Naive thymus-derived CD8-positive, alpha-beta T cell (primary cell): ENCODE measurements at places on chromosomes 4 and X. TPM values are rescaled to one million over a fixed set of nuclear protein-coding genes. Genes with fewer than 3 reads are reported as not detected.
A peak's percentile ranks its signal among the peaks of the same experiment; 100 is the strongest.

- H3K4me1 ChIP-seq: peaks cover 12% of the 10 kb centered on the region
- H3K36me3 ChIP-seq: no peaks in the 10 kb centered on the region
- H3K4me3 ChIP-seq: peak overlapping the region; percentile 96
- H3K27me3 ChIP-seq: no peaks in the 10 kb centered on the region
- no peak for DNase-seq
Measured at GRCh38 chrX:16868920-16869319, 1.2 kb downstream of the RBBP7 start.

- H3K27ac ChIP-seq: no peak overlapping the region
- no peak overlapping the region for H3K4me3 ChIP-seq
- H3K4me1 ChIP-seq: peaks cover 29% of the 10 kb centered on the region
- peaks cover 13% of the 10 kb centered on the region for H3K36me3 ChIP-seq
- DNase-seq: no peak
Measured at GRCh38 chr4:26613237-26613636, 29.4 kb downstream of the TBC1D19 start.

- H3K4me1 ChIP-seq: no peaks in the 10 kb centered on the region
- no peak for DNase-seq
- H3K27me3 ChIP-seq: no peaks in the 10 kb centered on the region
- no peak overlapping the region for H3K4me3 ChIP-seq
- H3K27ac ChIP-seq: no peak overlapping the region
Measured at GRCh38 chr4:5165420-5166369, 114.4 kb downstream of the STK32B start.

VCX2 gene
- total RNA-seq: not detected

- peak; percentile 35 for DNase-seq
- H3K4me1 ChIP-seq: peaks cover 62% of the 10 kb centered on the region
- no peaks in the 10 kb centered on the region for H3K36me3 ChIP-seq
- H3K4me3 ChIP-seq: peak overlapping the region; percentile 55
Measured at GRCh38 chrX:7088968-7089615, 58.4 kb upstream of the STS start.

- peak; percentile 60 for DNase-seq
- peak overlapping the region; percentile 62 for H3K27ac ChIP-seq
- peak overlapping the region; percentile 74 for H3K4me3 ChIP-seq
- peaks cover 6% of the 10 kb centered on the region for H3K4me1 ChIP-seq
- H3K27me3 ChIP-seq: no peaks in the 10 kb centered on the region
Measured at GRCh38 chrX:129932016-129932820, 26.3 kb downstream of the UTP14A start.

DNA sequence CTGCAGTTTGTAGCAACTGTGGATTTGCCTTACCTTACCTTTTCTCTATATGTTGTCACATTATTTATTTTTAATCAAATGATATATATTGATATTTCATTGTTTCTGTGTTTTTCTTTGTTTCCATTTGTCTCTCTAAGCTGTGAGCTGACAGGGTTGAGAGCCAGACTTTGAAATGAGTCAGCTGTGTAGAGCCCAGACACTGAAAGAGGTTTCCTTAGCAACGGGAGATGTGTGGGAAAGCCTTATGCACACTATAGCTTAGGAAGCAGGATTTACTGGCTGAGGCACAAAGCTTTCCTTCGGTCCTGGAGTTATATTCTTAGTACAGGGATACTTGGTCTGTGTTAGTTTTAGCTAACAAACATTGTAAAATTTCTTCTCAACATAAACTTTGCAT, 192.2 kb downstream of the FGF13 start:
- no peaks in the 10 kb centered on the region for H3K4me1 ChIP-seq
- H3K27ac ChIP-seq: no peak overlapping the region
- H3K36me3 ChIP-seq: no peaks in the 10 kb centered on the region
- DNase-seq: no peak
- no peak overlapping the region for H3K4me3 ChIP-seq

PAGE2B gene
- not detected for total RNA-seq

PCDH19 gene
- total RNA-seq: not detected

- no peak for DNase-seq
- peaks cover 34% of the 10 kb centered on the region for H3K27me3 ChIP-seq
- H3K4me3 ChIP-seq: no peak overlapping the region
Measured at GRCh38 chr4:7377223-7377865, 57.4 kb downstream of the PSAPL1 start.

GRCh38 chrX:84240848-84241565, 53.0 kb upstream of the RPS6KA6 start:
- no peak for DNase-seq
- H3K4me3 ChIP-seq: no peak overlapping the region
- no peaks in the 10 kb centered on the region for H3K4me1 ChIP-seq
- no peak overlapping the region for H3K27ac ChIP-seq
- H3K27me3 ChIP-seq: no peaks in the 10 kb centered on the region

USP26 gene
- total RNA-seq: not detected

DNA sequence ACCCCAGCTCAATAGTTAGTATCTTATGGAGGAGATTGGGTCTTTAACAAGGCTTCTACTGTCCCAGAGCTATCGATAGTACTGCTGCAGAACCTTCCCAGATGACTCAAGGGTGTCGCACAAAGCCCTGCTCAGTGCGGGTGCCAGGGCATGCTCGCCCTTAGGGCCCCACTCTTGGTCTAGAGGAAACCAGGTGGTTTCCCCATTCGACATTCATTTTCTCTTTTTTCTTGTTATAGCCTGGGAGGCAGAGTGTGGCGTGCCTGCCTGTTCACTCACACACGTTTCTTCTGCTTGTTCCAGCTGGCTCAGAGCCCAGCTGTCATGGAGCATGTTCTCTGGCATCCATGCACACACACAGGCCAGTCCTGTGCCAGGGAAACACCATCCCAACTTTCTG, 144.5 kb downstream of the SMIM20 start:
- no peaks in the 10 kb centered on the region for H3K4me1 ChIP-seq
- no peak for DNase-seq
- peaks cover 2% of the 10 kb centered on the region for H3K27me3 ChIP-seq
- no peak overlapping the region for H3K4me3 ChIP-seq
- no peak overlapping the region for H3K27ac ChIP-seq
- no peaks in the 10 kb centered on the region for H3K36me3 ChIP-seq

DNA sequence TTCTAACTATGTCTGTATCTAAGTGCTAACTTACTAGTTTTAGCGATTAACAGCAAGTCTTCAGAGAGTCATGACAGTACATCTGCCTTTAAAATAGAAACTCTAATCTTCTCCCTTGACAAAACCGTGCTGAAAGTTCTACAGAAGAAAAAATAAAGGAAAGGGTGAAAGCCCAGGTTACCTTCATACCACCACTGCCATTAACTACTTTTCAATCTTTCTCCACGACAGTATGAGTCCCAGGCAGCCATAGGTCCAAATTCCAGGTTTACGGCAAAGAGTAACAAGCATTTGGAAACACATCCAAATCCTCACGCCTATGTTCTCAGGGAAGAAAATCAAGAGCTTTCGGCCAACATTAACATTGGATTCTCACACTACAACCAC, 12.4 kb upstream of the ZCCHC13 start:
- peak overlapping the region; percentile 94 for H3K27ac ChIP-seq
- H3K4me1 ChIP-seq: peaks cover 6% of the 10 kb centered on the region
- no peaks in the 10 kb centered on the region for H3K36me3 ChIP-seq
- H3K27me3 ChIP-seq: no peaks in the 10 kb centered on the region
- peak overlapping the region; percentile 92 for H3K4me3 ChIP-seq

MAGED4 gene
- 1.5 TPM for total RNA-seq

CT45A5 gene
- total RNA-seq: not detected

DUX4 gene
- total RNA-seq: not detected

LONRF3 gene
- total RNA-seq: 9.3 TPM

DNA sequence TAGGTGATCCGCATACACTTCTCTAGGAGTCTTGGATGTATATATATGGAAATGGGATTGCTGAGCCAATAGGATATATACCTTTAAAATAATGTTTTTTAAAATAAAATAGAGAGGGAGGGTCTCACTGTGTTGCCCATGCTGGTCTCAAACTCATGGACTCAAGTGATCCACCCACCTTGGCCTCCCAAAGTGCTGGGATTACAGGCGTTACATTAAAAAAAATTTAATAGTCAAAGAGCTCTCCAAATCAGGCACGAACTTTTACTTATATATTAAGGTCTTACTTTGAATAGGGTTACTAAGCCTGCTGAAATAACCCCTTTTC, 109.0 kb downstream of the GNL3L start:
- no peaks in the 10 kb centered on the region for H3K27me3 ChIP-seq
- DNase-seq: no peak
- H3K36me3 ChIP-seq: peaks cover 11% of the 10 kb centered on the region

DNA sequence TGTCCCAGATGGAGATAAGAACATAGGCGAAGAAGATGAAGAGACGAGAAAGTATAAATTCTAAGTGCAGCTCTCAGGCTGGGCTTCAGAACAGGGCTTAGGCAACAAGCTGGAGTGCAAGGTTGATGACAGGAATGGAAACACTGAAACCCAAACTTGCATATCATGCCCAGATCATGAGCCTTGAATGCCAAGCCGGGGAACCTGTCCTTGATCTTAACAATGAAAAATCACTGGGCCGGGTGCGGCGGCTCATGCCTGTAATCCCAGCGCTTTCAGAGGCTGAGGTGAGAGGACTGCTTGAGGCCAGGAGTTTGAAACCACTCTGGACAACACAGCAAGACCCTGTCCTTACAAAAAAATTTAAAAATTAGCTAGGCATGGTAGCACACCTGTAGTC, 17.2 kb downstream of the AFAP1 start:
- H3K36me3 ChIP-seq: no peaks in the 10 kb centered on the region
- H3K27me3 ChIP-seq: no peaks in the 10 kb centered on the region
- H3K27ac ChIP-seq: no peak overlapping the region
- H3K4me3 ChIP-seq: no peak overlapping the region
- DNase-seq: no peak
- H3K4me1 ChIP-seq: no peaks in the 10 kb centered on the region

DNA sequence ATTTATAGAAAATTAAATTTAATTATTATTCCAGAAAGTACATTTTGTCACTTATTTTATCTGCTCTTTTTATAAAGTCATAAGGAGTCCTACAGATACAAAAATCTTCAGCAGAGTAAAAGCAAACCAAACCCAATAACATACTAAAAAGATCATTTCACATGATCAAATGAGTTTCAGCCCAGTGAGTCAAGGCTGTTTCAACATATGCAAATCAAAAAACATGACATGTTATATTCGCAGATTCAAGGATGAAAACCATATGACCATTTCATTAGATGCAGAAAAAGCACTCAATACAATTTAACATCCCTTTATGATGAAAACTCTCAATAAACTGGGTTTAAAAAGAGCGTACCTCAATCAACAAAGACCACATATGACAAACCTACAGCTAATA, 214.3 kb downstream of the FAT4 start:
- no peaks in the 10 kb centered on the region for H3K27me3 ChIP-seq
- no peaks in the 10 kb centered on the region for H3K4me1 ChIP-seq
- no peak for DNase-seq
- no peaks in the 10 kb centered on the region for H3K36me3 ChIP-seq
- no peak overlapping the region for H3K27ac ChIP-seq

GRCh38 chr4:140151699-140152012, 2.3 kb downstream of the MAML3 start:
- H3K27me3 ChIP-seq: no peaks in the 10 kb centered on the region
- peak overlapping the region; percentile 93 for H3K27ac ChIP-seq
- peaks cover 42% of the 10 kb centered on the region for H3K4me1 ChIP-seq
- peak overlapping the region; percentile 93 for H3K4me3 ChIP-seq
- peaks cover 2% of the 10 kb centered on the region for H3K36me3 ChIP-seq

ZIC3 gene
- not detected for total RNA-seq

GRCh38 chr4:120819805-120820437, 102.6 kb downstream of the PRDM5 start:
- H3K4me3 ChIP-seq: no peak overlapping the region
- H3K27ac ChIP-seq: no peak overlapping the region
- no peaks in the 10 kb centered on the region for H3K4me1 ChIP-seq
- no peaks in the 10 kb centered on the region for H3K27me3 ChIP-seq
- DNase-seq: no peak
- H3K36me3 ChIP-seq: peaks cover 5% of the 10 kb centered on the region

DNA sequence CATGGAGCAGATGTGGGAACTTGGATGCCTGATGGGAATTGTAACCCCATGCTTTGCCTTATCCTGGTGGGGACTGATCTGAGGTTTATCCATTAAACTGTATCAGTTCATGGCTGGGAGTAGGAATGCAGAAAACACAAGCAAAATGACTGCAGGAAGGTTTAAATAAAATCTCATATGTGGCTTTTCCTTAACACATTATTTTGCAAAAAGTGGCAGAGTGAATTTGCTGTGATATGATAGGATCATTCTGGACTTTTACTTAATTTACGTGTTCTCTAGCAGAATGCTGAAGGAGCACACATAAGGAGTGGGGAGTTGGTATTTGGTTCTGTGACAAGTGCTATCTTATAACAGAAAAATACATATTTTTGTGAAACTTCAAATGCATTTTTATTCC, 34.8 kb downstream of the REPS2 start:
- H3K36me3 ChIP-seq: no peaks in the 10 kb centered on the region
- no peaks in the 10 kb centered on the region for H3K27me3 ChIP-seq
- no peak overlapping the region for H3K27ac ChIP-seq
- no peaks in the 10 kb centered on the region for H3K4me1 ChIP-seq
- H3K4me3 ChIP-seq: no peak overlapping the region

CXCL9 gene
- not detected for total RNA-seq

DNA sequence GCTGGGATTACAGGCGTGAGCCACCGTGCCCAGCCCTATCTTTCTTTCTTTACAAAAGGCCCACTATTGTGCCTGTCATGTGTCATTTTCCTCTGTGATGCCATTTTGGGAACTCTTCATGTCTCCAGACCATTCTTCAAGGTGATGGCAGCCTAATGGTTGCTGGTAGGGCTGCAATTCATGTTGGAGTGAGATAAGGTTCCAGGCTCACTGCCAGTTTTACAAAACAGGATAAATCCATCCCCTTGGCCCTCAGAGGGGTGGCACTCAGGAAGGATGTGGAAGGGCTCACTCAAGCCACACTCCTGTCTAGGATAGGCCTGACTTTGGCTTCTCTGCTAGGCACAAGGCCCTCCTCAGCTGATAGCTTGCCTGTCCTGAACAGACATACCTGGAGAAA, 3.8 kb downstream of the TCEAL9 start:
- no peak overlapping the region for H3K4me3 ChIP-seq
- no peak for DNase-seq
- peaks cover 6% of the 10 kb centered on the region for H3K4me1 ChIP-seq
- no peaks in the 10 kb centered on the region for H3K36me3 ChIP-seq
- H3K27me3 ChIP-seq: no peaks in the 10 kb centered on the region
- no peak overlapping the region for H3K27ac ChIP-seq

GLOD5 gene
- not detected for total RNA-seq

DNA sequence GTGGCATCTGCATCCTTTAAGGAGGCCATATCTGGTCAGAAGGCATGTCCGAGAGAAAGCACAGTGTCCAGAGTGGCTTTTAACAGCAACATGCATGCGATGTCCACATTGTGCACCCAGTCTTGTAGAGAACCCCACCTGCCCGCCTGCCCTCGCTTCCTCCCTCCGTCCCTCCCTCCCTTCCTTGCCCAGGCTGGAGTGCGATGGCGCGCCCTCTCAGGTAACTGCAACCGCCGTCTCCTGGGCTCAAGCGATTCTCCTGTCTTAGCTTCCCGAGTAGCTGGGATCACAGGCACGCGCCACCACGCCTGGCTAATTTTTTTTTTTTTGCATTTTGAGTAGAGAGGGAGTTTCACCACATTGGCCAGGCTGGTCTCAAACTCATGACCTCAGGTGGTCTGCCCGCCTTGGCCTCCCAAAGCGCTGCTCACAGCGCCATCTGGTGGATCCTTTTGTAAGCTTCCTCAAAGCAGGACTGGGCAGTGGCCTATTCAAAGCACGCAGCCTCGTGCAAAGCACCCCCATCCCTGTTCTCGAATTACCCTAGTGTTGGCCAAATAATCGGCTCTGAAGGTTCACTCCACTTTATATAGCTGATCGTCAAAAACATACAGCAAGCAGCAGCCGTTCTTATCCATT, 15.0 kb downstream of the BRCC3 start:
- no peak overlapping the region for H3K4me3 ChIP-seq
- no peak overlapping the region for H3K27ac ChIP-seq
- DNase-seq: peak; percentile 67
- peaks cover 2% of the 10 kb centered on the region for H3K4me1 ChIP-seq
- H3K27me3 ChIP-seq: no peaks in the 10 kb centered on the region
